ENCODE measurements at places on chromosomes 4 and X.

DNA sequence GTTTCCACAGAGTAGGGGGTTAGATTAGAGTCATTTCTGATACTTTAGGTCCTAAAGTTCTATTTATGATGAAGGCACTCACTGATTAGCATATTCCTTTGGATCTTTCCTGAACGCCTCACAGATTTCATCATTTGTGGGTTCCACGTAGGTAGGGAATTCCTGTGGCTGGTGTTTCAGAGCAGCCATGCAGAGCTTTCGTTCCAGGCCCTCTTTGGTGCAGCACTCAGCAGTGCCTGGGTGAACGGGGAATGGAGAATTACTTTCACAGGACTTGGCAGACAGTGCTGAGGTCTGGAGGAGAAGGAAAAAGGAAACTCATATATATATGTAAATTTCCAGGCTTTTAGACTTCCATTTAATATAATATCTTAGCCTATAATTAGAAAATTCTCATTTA is 18.5 kb downstream of the GC start:
- no peak for DNase-seq

GRCh38 chr4:85491527-85491926 is 16.6 kb downstream of the ARHGAP24 start:
- no peak for DNase-seq

DNA sequence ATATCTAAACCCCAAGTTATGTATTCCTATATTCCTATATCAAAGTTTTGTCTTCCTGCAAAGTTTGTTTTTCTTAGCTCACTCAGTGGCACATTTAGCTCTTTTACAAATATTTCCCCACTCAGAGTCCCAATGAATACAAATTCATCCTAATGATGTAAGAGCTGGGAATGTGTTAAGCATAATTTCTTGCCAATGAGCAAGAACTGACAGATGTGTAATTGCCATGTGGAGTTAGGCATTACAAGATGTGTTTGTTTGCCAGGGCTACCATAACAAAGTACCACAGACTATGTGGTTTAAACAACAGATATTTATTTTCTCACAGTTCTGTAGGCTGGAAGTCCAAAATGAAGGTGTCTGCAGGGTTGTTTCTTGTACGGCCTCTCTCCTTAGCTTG is 302.1 kb downstream of the KCTD8 start:
- DNase-seq: no peak

DNA sequence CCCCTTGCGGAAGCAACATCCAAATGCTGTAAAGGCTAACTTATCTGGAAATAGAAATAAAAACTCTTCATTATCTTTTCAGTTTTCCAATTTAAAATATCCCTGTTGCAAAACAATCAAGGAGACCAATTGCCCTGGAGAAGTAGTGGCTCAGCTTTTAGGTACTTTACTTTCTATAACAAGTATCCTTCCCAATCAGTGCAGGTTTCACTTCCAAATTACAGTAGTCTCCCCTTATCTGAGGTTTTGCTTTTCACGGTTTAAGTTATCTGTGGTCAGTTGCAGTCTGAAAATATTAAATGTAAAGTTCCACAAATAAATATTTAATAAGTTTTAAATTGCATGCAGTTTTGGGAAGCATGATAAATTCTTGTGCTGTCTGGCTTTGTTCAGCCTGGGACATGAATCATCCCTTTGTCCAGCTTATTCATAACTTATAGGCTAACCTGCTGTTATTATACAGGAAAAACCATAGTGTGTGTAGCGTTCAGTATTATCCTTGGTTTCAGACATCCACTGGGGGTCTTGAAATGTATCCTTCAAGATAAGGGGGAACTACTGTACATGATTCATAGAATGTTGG is 973.1 kb upstream of the GRID2 start:
- DNase-seq: no peak

DNA sequence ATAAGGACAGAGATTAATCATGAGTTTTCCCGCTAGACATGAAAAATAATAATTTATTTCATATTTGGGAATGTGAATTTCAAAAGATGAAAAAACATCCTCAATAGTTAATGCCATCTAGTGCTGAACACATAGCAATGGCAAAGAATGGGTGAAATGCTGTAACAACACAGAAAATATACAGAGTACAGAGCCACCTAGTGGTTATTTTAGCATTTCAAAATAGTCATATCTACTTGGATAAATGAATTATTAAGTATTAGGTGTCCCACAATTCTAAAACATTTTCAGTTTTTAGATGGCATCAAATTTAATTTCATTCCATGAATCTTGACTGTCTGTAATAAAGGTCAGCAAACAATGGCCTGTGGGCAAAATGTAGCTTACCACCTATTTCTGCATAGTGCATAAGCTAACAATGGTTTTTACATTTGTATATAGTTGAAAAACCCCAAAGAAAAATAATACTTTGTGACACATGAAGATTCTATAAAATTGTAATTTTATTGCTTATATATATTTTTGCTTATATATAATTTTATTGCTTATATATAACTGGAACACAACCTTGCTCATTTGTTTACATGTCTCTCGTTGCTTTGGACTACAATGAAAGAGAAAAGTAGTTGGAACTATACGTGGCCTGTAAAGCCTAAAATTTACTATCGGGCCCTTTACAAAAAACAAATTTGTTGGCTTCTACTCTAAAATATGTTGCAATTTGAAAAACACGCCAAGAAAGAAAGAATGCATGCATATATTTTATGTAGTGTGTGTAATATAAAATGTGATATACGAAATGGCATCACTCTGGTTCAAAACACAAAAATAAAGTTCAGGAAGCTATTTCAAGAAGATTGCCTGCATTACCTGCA is 99.1 kb upstream of the FAM47C start:
- no peak for DNase-seq

GRCh38 chrX:145524931-145525330 is 277.6 kb downstream of the SPANXN1 start:
- no peak for DNase-seq

DNA sequence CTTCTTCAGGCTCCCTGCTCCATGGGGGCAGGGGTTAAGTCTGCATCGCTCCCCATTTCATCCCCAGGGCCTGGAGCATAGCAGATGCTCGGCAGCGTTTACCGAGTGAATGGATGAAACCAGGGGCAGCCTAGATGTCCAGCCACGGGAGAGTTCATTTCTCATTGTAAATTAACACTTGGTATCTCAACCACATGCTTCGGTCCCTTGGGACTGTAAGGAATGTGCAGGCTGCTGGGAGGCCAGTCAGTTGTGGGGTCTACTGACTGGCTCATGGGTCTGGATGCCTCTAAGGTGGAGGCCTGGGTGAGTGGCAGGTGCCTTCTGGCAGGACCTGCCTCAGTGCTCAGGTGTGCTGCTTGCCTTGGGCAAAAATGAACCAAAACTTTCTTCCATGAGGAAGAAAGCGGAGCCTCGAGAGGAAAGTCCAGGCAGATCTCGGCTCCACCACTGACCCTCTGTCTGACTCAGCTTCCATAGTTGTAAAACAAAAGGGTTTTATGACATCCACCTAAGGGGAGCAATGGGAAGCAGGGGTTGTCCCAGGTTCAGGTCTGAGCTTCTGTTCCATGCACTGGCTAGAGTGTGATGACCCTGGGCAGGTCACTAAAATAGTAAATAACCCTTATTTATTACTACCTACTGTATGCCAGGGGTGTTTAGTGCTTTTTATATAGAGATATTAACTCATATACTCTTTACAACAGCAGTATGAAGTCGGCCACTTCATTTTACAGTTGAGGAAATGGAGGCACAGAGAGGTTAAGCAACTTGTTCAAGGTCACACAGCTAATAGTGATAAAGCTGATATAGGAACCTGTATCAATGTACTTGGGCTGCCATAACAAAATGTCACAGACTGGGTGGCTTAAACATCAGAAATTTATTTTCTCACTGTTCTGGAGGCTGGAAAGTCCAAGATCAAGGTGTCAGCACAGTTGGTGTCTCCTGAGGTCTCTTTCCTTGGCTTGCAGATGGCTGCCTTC is 144.3 kb upstream of the STX18 start:
- DNase-seq: no peak

GRCh38 chr4:38094419-38094818 is 134.2 kb downstream of the PTTG2 start:
- no peak for DNase-seq

DNA sequence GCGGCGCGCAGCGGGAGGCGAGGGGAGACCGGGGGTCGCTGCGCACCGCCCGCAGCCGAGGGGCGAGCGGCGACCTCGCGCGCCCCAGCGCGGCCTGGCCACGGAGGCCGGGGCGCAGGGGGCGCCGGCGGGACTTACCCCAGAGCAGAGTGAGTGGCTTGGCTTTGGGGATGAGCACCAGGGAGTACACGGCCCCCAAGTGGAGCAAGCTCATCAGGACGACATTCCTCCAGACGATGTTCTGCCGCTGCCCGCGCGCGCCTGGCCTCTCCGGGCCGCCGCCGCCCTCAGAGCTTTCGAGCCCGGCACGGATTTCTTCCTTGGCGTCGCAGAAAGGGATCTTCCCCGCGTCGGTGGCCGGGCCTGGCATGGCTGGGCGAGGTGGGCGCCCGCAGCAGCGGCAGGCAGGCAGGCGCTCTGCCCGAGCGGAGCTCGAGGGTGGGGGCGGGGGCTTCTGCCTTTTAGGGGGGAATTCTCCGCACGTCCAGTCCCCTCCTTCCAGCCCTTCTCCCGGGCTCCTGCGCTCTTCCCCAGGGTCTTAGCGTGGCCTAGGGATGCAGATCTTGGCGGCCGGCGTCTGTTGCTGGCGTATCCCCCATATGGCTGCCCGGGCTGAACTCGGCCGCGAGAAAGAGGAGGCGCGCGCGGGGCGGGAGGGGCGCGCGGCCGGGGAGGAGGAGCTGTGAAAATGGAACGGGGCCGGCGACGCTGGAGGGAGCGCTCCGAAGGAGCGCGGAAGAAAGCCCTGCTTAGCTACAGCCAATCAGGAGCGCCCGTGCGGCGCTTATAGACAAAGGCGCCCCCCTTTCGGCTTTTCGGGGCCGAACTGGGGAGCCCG is at the start of gene SCD5:
SCD5 (minus strand) TSS at position 629 of the 838 bp plus-strand sequence; CDS start at position 370, 259 bp downstream.
- peak; percentile 79 for DNase-seq

GRCh38 chrX:40471965-40472648 is 108.7 kb upstream of the ATP6AP2 start:
- peak; percentile 5 for DNase-seq

GRCh38 chr4:159129814-159130550 is 27.1 kb downstream of the RAPGEF2 start:
- no peak for DNase-seq

- DNase-seq: no peak
Observed at GRCh38 chrX:56600141-56600540, 36.7 kb downstream of the UBQLN2 start.

DNA sequence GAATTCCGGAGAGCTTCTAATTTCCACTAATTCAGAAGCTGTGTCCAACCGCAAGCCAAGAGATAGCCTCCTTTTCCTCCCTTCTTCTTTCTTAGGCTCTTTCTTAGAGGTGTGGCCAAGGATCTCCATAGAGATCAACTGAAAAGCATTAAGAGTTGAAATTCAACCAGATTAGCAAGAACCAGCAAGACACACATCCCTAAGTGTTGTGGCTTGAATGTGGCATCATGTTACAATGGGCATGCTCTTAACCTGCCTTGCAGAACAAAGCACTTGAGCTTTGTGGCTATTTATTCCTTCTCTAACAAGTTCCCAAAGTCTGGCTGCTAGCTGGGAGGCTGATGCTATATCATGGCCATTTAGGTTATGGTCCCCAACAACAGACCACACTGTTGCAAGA is 10.4 kb downstream of the ANOS1 start:
- DNase-seq: no peak

DNA sequence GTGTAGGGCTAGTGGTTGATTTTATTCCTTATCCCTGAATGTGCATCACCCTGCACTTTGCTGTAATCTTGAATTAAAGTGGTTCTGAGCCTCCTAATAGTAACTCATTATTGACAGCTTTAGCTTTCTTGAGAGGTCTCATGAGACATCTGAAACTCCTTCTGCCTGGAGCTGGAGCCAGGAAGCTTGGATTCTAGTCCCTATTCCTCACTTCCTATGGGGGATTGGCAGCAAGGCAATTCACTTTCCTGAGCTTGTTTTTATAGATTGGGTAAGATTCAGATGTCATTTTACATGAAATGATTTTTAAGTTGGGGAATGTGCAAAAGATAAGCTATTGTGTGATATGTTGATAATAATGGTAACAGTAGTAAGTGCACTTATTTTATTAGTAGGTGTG is 17.1 kb upstream of the ETNPPL start:
- no peak for DNase-seq

- no peak for DNase-seq
Observed at GRCh38 chr4:92100975-92101374, 202.8 kb upstream of the GRID2 start.

GRCh38 chr4:144179152-144179739 is 38.7 kb upstream of the GYPA start:
- no peak for DNase-seq

DNA sequence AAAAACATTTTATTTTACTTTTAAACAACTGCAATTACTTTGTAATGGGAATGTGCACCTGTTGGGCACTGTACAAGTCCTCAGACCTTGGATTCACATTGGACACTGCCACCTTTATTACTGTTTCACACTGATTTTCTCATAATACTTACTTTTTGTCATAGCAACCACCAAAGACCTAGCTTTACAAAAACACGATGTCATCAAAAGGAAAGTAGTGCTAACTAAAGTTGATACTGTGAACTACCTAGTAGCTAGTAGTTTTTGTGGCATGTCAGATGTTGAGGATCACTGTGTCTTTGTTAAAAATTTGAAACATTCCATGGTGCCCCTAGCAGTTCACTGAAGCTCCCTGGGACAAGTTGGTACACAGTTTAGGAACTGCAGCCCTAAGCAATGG is 62.9 kb upstream of the HOPX start:
- no peak for DNase-seq

DNA sequence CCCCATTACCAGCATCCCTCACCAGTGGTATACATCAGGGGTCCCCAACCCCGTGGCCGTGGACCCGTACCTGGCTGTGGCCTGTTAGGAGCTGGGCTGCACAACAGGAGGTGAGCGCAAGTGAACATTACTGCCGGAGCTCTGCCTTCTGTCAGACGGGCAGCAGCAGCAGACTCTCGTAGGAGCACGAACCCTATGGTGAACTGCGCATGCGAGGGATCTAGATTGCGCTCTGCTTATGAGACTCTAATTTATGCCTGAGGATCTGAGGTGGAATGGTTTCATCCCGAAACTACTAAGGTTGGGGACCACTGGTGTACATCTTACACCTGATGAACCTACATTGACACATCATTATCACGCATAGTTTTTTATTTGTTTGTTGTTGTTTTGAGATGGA is 52.8 kb upstream of the DHX15 start:
- DNase-seq: no peak

DNA sequence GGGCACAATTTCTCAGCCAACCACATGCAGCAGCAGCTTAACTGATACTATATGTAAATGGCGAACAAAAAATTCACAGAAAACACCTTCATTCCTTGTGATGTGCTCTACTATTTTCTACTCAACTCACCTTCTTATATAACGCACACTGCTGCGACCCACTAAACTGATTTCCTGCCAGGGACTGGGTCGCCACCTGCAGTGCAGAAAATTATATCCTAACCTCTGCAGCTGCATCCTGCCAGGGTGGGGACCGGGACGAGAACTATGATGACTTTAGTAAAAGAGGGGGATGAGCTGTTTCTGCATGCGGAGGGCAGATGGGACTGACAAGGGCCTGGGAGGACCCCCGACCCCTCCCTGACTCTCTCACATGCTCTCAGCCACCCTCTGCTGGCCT is 27.4 kb downstream of the ABLIM2 start:
- no peak for DNase-seq
